ENCODE measurements at places on chromosomes 1 and 21.

GRCh38 chr1:31745096-31745945 lies 18.8 kb downstream of the ADGRB2 start:
- DNase-seq, result peak; percentile 43

GRCh38 chr1:147773215-147773715 lies 12.9 kb upstream of the GJA5 start:
- no peak for DNase-seq

- no peak for DNase-seq
Measured at GRCh38 chr1:201192261-201192788, 1.7 kb downstream of the IGFN1 start.

DNA sequence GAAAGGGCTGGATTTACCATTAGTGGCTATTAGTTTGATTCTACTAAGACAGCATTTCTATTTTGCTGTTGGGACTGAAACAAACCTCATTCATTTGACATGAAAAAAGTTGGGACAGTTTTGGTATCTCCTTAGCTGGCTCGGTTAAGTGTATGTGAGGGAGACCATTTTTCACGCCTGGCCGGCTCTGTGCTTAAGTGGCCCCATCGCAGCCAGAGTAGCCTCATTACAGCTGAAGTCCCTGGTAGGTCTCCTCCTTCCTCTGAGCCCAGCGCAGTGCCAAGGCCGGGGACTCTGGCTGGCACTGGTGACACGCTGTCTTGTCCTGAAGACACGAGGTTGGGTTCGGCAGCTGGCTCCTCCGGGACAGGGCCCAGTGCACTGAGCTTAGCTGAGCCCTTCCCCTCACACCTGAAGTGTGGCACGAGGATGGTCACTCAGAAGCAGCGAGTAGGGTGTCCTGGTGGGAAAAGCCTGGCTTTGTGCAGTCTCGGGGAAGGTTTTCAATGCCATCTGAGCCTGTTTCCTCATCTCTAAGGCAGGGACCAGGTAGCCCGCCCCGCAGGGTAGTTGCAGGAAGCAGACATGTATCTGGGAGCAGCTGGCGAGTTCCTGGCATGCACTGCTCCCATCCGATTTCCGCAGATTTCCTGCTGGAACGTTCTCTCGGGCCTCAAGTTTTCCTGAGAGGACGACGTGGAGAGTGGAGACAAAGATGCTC lies 196.5 kb downstream of the DYRK1A start:
- DNase-seq, result no peak

- DNase-seq, result no peak
Measured at GRCh38 chr1:153771261-153771660, 3.9 kb upstream of the SLC27A3 start.

- DNase-seq, result no peak
Measured at GRCh38 chr1:117670976-117671780, 65.3 kb downstream of the TENT5C start.

- peak; percentile 45 for DNase-seq
Measured at GRCh38 chr1:214123061-214123784, 135.4 kb downstream of the PROX1 start.

GRCh38 chr1:239951511-239952140 lies 140.1 kb upstream of the FMN2 start:
- DNase-seq, result peak; percentile 59

DNA sequence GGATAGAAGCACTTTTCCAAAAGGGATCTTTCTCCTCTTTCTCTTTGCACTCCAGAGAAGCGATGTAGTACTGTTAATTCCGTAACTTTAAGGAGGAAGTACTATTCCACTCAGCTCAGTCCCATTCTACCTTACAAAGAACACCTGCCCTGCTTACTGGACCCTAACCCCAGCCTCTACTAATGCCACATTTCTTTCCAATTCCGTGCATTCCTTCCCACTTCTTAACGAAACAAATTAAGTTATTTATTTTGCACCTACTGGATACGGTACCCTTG lies 511 bp downstream of the NDC1 start:
- DNase-seq, result no peak

DNA sequence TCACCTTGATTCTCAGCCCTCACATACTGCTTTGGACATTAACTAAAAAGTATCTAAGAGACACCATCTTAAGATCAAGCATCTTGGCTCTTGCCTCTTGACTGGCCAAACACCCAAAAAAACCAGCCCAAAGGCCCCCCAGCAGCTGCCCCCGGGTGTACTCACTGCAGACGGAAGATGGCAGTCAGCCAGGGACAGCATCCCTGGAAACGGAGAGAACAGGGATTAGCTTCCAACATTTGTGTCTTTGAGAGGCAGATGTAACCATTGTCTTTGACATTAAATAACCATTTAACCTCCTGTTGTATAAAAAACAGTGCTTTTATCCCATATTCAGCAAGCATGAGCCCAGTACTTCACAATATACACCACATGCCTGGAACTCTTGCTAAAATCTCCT lies 11.3 kb downstream of the TMEM63A start:
- DNase-seq, result no peak

- no peak for DNase-seq
Measured at GRCh38 chr1:183553331-183553730, 36.9 kb downstream of the NCF2 start.

GRCh38 chr1:48947761-48948537 lies 171.3 kb upstream of the BEND5 start:
- DNase-seq, result no peak

DNA sequence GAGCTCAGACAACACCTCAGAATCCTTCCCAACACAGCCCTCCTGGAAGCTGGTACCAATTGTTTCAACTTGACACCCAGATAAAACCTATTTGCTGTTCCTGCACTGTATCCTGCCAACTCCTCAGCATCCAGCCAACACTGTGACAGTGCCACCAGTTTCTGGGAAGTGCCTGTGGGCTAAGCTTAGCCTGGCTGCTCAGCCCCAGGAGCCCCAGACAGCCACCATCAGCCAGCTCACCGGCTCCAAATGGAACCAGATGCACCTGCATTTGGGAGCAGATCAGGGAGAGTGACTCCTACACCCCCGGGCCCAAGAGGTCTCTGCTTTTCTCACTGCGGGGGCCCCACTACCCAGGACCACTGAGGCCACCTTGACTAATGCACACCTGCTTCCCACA lies 24.9 kb downstream of the KCNN3 start:
- no peak for DNase-seq

- DNase-seq, result no peak
Measured at GRCh38 chr1:188423073-188423472, 1594.3 kb downstream of the PLA2G4A start.

DNA sequence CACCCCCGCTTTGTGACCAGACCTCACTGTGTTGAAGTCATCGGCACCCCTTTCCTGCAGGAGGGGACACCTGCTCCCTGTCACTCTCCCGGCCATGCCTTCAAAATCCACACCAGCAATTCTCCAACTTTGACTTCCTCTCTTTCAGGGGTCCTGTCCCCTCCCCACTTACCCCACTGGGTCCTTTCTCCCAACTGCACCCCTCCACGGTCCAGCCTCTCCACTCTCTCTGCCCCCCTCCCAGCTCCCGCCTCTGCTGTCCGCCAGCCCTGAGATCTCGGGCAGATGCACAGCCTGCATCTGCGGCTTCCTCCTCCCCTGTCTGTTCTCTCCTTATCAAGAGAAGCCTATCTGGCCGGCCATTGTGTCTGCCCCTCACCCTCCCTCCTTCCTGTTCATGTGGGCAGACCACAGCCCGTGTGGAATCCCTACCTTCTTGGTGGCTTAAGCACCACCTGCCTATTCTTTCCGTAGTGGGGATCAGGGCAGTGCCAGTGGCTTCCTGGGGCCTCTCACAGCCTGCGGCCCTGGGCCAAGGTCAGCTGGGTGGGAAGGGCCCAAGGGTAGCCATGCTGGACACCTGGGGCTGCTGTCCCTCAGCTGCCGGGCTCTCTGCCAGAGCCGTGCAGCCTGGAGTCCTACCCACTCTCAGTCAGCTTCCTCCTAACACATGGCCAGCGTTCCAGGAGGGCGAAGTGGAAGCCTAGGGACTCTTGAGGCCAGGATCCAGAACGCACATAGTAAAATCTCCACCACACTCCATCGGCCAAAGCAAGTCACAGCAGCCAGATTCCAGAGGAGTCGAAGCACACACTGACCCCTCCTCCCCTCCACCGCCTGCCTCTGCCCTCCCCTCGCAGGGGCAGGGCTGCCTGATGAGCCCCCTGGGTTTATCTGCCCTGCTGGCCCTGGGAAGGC lies 5.1 kb upstream of the HES4 start:
- no peak for DNase-seq

GRCh38 chr1:154571964-154572288 lies 4.3 kb downstream of the CHRNB2 start:
- DNase-seq, result no peak

- DNase-seq, result no peak
Measured at GRCh38 chr1:5744911-5745799, 247.1 kb downstream of the NPHP4 start.

DNA sequence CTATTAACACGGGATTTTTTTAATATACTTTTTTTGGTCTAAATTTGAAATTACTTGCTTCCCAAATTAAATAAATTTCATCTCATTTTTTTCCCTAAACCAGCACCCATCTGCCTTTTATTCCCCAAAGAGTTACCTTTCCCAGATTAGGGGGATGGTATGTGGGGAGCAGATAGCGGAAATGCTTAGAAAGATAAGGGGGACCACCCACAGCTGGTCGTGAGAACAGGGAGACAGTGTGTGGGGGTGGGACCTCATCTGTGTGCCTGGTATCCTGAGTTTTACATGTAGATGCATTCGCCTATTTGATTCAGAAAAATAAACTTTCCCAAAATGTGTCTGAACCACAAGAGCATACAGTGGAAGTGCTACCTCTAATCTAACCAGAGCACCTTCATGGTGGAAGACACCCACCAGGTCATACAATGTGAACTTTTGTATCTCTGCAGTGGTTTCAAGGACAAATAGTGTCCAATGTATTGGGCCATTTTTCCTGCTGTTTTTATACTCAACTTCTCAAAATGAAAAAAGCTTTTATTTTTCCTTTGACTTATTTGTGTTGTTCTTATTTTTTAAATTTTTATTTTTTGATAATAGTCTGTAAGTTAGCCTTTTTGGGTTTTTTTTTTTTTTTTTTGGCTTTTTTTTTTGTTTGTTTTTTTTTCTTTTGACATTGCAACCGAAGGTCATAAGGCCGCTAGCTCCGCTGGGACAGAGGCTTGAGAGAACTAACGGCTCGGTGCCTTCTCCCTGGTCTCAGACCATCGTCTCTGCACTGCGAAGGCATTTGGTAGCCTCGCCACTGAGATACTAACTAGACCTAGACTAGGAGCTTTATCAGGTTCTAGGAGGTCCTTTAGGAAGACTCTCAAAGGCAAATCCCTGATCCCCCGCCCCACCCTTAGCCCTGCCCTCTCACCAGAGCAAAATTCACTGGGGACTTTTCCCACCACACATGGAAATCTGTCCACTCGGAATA lies 263.2 kb downstream of the TM2D1 start:
- no peak for DNase-seq

GRCh38 chr1:193367863-193368262 lies 181.4 kb upstream of the B3GALT2 start:
- no peak for DNase-seq

- DNase-seq, result no peak
Measured at GRCh38 chr1:11391327-11391726, 87.6 kb upstream of the DISP3 start.

GRCh38 chr1:87230501-87230900 lies 98.2 kb upstream of the LMO4 start:
- no peak for DNase-seq

DNA sequence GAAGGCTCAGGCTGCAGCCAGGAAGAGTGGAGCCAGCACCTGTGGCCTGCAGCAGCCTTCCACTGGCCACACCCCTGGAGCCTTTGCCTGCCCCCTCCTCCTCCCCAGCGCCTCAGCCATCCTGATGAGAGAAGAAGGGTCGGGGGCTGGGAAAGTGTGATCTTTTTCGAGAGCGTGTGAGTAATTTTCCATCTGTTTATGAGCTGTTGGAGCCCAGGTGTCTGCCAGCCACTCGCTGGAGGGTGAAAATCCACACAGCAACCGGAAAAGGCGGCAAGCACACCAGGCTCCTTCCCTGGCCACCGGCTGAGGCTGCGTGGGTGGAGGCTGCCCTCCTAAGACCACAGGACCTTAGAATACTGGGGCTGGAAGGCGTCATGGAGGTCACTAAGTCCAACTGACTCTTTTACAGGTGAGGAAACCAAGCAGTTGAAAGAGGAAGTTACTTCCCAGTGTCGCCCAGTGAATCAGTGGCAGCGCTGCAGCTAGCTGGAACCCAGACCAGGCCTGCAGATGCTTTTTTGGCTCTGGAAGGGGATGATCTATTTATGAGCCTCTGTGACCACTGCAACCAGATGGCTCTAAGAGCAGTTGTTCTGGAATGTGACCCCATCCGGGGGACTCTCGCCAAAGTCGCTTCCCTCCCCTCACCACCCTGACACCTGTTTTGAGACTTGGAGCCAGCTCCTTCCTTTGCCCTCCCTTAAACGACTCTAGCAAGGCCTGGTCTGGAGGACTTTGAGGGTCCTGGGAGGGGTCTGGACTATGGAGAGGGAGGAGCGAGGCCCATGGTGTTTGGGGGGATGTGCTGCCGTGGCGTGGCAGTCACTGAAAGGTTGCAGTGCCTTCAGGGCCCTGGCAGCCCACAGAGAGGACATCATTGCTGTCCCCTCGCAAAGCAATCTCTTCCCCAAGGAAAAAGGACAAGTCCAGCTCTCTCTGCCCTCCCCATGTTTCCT lies 54.5 kb downstream of the LGR6 start:
- no peak for DNase-seq

- DNase-seq, result no peak
Measured at GRCh38 chr1:5683446-5683845, 308.8 kb downstream of the NPHP4 start.

DNA sequence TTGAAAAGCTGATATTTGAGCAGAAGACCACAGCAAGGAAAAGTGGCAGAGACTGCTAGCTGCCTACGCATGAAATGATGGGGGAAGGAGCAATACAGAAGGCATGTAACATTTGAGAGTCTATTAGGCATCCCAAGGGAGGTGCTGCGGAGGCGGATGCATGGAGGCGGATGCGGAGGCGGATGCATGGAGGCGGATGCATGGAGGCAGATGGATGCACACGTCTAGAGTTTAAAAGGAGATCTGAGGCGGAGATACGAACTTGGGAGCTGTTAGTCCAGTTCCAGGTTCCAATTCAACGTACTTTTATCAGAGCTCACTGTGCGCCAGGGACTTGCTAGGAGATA lies 744 bp upstream of the DDX20 start:
- DNase-seq, result no peak

DNA sequence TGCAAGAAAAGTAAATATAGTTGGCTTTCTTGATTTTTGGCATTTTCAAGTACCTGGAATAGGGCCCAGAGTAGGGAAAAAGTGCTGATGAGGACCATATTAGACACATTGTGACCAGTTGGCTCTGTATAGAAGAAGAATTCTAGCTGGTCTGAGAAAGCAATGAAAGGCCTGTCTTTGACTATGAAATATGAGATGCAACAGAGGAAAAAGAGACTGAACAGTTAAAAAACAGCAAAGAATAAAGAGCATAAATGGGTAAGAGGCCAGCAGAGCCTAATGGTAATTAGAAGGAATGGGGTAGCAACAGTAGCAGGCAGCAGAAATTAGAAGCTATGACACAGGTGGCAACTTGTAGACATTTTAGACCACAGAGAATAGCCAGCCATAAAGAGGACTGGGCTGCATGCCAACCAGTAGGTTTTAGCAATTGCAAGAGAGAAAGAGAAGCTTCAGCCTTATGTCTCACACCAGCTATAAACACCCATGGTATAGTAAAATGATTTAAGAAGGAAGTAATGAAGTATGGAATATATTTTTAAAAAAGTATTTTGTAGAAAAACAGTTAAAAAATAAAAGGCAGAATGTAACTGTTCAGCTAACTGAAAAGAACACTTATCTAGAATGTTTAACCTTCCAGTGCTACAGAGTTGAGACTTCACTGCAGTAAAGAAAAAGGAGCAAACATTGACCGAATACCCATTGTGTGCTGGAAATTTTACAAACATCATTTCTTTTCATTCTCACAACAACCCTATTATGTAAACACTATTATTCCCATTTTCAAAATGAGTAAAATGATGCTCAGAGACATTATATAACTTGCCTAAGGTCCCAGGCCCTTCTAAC lies 114.1 kb downstream of the LHX4 start:
- no peak for DNase-seq

Measured in fibroblast of the conjunctiva (primary cell).